ENCODE measurements at places on chromosomes 12 and 14.

GRCh38 chr12:112927925-112928324 lies 10.3 kb upstream of the OAS3 start:
- DNase-seq: no peak

DNA sequence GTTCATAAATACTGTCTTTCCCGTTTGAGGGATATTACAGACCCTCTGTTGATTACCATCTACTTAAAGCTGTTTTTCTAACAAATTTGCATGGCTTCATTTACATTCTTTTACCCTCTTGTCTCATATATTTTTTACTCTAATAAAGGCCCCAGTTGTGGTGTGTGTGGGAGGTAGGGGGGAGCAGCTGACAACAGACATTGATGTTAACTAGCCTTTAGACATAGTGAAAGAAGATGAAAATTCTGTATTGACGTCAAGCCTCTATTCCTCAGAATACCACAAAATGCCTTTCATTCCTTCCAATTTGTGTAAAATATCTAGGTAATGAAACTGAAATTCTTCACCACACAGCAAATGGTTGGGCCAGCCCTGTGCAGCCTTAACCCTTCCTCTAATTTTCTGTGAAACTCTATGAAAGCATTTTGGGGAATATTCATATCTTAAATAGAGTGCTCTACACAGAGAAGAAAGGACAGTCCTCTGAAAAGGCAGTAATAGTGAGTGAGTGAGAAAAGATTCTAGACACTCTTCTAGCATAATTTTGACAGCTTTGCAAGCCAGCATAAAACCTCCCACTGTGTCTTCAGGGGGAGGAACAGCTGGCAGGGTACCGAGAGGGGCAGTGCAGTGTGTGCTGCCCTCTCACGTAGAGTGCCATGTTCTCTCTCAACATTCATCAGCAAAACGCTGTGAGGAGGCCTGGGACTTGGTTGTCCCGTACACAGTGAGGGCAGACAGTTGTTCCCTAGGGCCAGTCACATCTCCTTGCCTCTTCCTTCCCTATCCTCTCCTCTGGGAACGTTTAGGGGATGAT lies 20.1 kb upstream of the CERS5 start:
- peak; percentile 59 for DNase-seq

DNA sequence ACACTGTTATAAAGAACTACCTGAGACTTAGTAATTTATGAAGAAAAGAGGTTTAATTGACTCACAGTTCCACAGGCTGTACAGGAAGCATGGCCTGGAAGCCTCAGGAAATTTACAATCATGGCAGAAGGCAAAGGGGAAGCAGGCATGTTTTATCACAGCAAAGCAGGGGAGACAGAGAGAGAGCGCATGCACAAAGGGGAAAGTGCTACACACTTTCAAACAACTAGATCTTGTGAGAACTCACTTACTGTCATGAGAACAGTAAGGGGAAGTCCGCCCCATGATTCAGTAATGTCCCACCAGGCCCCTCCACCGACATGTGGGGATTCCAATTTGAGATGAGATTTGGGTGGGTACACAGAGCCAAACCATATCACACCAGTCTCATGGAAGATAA lies 313.9 kb downstream of the CACNA1C start:
- DNase-seq: no peak

- DNase-seq: no peak
These were observed 128.0 kb downstream of the GPR135 start for GRCh38 chr14:59337141-59337611.

GRCh38 chr12:95959107-95959506 lies 16.0 kb downstream of the AMDHD1 start:
- DNase-seq: peak; percentile 14

DNA sequence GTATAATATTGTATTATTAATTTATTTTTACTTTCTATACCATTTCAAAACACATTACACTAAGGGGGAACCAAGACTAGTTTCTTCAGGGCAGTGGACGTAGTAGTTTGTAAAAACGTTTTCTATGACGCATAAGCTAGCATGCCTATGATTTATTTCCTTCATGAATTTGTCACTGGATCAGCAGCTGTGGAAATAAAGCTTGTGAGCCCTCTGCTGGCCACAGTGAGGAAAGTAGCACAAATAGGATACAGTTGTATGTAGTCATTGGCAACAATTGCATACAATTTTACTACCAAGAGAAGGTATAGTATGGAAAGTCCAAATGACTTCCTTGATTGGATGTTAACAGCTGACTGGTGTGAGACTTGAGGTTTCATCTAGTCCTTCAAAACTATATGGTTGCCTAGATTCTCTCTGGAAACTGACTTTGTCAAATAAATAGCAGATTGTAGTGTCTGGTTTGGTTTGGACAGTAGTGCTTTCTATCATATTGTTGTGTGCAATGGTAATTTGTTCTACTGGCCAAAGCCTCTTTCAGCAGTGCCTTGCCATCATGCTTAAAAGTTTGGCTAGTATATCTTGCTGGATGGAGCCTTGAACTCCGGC lies 24.3 kb upstream of the PLEKHD1 start:
- peak; percentile 70 for DNase-seq

- DNase-seq: no peak
These were observed 165.2 kb downstream of the BRMS1L start for GRCh38 chr14:35991356-35991755.

GRCh38 chr14:105888151-105888550 lies 361.8 kb downstream of the TMEM121 start:
- DNase-seq: no peak

- DNase-seq: no peak
These were observed 7.4 kb upstream of the BEGAIN start for GRCh38 chr14:100594625-100594951.

GRCh38 chr12:49885663-49886461 lies 17.8 kb downstream of the FAIM2 start:
- no peak for DNase-seq

- no peak for DNase-seq
These were observed 57.0 kb upstream of the PNMA1 start for GRCh38 chr14:73770977-73771847.

DNA sequence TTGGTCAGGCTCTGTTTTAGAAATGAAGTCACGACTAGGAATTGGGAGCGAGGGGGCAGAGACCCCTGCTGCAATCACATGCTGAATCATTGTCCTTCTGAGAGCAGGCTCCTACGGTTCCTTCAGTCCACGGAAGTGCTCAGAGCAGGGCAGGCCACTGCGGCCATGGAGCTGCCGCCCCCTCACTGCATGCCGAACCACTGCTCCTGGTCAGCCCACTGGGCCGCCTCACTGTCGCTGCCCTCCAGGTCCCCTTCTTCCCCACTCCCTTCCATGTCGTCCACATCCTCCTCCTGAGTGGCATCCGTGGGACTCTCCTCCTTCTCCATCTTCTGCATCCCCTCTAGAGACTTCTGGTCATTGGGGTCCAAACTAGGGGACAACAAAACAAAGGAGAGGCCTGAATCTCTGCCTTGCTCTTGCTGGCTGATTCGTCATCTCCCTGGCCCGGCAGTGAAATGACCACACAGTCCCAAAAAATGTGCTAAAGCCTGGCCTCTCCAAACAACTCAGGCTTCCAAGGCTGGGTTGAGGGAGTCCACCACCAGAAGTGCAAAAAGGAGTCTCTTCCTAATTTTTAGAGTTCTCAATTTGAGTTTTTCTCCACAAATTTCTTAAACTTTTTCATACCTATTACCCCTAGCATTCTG lies 29.4 kb downstream of the ANAPC7 start:
- no peak for DNase-seq

GRCh38 chr12:47236109-47236714 lies 156.5 kb upstream of the AMIGO2 start:
- no peak for DNase-seq

GRCh38 chr12:27187697-27188096 lies 56.4 kb upstream of the STK38L start:
- no peak for DNase-seq

GRCh38 chr12:6288235-6288634 lies 22.2 kb upstream of the PLEKHG6 start:
- DNase-seq: no peak

- peak; percentile 39 for DNase-seq
These were observed 33.7 kb downstream of the TCTN1 start for GRCh38 chr12:110647631-110648040.

- no peak for DNase-seq
These were observed 88.3 kb downstream of the NPAS3 start for GRCh38 chr14:33026850-33027430.

- DNase-seq: no peak
These were observed 159.8 kb downstream of the CACNA1C start for GRCh38 chr12:2212537-2212936.

DNA sequence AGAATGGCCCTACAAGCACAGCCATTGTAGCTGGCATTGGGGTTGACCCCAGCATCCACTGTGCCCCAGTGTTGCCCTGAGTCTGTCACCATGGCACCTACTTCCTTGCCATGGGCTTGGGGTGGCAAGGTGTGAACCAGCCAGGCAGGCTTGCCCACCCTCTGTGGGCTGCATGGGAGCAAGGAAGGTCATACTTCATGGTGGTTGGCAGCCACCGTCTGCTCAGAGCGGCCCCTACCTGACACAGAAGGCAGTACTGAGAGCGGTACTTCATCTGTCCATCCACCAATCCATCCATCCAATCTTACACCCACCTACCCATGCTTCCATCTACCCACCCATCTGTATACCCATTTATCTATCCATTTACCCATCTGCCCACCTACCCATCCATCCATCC lies 160.1 kb downstream of the KIF26A start:
- DNase-seq: no peak

- DNase-seq: no peak
These were observed 1366.5 kb downstream of the AACS start for GRCh38 chr12:126431767-126432166.

GRCh38 chr14:32011225-32011624 lies 65.9 kb upstream of the ARHGAP5 start:
- no peak for DNase-seq

DNA sequence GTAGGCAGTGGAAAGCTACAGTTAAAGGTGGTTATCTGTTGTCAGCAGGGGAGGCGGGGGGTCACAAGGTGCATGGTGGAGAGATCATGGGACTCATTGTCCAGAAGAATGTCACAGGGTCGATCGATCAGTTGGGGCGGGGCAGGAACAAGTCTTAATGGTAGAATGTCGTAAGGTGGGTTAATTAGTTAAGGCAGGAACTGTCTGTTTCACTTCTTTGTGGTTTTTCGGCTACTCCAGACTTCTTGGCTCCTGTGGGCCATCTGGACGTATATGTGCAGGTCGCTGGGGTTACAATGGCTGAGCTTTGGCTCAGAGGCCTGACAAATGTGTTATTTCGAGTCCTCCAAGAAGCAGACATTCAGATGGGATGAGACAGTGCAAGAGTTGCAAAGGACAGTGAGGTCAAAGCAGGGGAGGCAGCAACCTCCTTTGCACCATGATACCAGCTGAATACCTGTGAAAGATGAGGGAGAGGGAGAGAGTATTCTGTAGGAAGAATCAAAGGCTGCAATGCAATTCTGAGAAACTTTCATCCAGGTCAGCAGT lies 246.9 kb upstream of the TMEM132C start:
- DNase-seq: no peak

- DNase-seq: no peak
These were observed 1039.3 kb upstream of the FOXG1 start for GRCh38 chr14:27727251-27727770.

DNA sequence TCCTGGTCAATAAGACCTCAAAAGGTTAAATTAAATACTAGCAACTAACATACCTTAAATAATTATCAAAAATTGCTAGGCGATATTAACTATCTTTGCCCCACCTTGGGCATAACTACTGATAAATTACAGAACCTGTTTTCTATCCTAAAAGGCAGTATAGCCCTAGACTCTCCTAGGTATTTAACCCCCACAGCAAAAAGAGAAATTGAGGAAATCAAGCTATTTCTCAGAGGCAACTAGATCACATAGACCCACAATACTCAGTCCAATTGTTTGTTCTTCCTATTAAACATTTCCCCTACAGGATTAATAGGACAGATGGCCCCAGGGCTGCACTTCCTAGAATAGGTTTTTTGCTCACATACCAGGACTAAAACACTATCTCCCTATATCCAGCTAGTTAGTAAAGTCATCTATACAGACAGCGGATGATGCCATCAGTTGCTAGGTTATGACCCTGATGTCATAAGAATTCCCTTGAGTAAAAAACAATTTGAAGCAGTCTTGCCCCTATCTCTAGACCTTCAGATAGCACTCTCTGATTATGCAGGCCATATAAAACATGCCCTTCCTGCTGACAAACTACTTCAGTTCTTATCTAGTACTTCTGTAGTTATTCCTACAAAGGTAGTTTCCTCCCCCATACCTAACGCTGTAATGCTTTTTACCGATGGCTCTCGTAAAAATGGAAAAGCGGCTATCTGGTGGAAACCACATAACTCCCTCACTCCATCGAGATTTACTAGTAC lies 118.4 kb downstream of the PPHLN1 start:
- DNase-seq: no peak

DNA sequence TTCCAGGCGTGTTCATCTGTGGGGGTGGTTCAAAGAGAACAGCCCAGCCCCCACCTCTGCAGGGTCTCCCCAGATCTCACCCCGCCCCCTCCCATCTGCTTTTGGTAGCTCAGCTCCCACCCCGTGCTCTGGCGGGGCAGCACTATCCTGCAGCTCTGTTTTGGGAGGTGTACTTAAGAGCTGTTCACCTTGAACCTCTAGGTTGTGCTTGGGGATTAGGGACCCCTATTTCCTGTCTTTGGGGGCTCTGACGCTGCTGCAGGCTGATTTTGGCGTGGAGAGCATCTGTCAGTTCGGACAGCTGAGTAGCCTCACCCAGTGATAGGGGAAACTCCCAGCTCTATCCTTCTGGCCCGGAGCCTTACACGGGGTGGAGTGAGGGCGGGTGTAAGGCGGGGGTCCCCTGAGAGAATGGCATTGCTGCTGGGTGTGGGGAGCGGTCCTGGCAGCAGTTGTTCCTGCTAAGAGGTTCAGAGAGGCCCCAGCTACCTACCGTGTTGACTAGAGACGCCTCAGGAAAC lies 765 bp downstream of the TMEM120B start:
- DNase-seq: no peak

- DNase-seq: peak; percentile 37
These were observed 71.1 kb downstream of the FUT8 start for GRCh38 chr14:65483647-65484046.

- DNase-seq: peak; percentile 87
These were observed 241.0 kb upstream of the ATP2B1 start for GRCh38 chr12:89949457-89950195.

DNA sequence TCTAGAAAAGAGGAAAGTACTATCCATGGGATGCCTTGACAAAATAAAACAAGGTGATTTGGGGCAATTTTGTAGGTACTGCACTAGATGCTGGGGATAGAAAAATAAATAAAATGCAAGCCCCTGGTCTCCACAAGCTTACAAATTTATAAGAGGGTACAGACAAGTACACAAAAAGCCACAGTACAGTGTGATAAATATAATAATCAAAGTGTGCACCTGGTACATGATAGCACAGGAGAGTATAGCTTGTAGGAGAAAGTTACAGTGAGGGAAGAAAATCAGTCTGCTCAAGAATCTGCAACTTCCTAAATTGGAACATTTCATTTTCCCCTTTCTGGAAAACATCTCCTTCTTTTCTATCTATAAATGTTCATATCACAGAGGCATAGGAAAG lies 3.0 kb upstream of the SSTR1 start:
- DNase-seq: no peak

- peak; percentile 43 for DNase-seq
These were observed 26.8 kb downstream of the TMEM63C start for GRCh38 chr14:77208291-77208978.

Measured in activated CD4-positive, alpha-beta T cell treated with anti-CD3 and anti-CD28 coated beads, Interleukin-2, Interleukin-6, amounts not matched to agents 100 ng/mL and 50 ng/mL, durations not matched to agents 16 hours and 8 hours (primary cell).